Naive thymus-derived CD8-positive, alpha-beta T cell (primary cell): ENCODE measurements at places on chromosomes 3 and 15.

DNA sequence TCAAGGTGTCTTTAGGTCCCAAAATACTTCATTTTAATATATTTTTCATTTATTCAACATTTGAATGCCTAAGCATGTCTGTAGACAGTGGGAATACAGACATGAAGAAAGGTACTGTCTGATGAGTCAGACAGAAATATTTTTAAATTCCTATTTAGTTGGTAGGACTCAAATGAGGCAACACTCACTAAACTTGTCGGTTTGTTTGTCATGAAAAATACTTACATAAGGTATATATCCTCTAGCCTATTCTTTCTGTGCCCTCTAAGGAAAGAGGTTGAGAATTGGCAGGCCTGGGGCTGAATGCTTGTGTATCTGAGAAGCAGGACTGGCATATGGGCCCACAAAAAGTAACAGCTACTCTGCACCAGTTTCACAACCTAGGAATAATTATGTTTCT is 423.6 kb upstream of the MDFIC2 start:
- no peak for DNase-seq

DNA sequence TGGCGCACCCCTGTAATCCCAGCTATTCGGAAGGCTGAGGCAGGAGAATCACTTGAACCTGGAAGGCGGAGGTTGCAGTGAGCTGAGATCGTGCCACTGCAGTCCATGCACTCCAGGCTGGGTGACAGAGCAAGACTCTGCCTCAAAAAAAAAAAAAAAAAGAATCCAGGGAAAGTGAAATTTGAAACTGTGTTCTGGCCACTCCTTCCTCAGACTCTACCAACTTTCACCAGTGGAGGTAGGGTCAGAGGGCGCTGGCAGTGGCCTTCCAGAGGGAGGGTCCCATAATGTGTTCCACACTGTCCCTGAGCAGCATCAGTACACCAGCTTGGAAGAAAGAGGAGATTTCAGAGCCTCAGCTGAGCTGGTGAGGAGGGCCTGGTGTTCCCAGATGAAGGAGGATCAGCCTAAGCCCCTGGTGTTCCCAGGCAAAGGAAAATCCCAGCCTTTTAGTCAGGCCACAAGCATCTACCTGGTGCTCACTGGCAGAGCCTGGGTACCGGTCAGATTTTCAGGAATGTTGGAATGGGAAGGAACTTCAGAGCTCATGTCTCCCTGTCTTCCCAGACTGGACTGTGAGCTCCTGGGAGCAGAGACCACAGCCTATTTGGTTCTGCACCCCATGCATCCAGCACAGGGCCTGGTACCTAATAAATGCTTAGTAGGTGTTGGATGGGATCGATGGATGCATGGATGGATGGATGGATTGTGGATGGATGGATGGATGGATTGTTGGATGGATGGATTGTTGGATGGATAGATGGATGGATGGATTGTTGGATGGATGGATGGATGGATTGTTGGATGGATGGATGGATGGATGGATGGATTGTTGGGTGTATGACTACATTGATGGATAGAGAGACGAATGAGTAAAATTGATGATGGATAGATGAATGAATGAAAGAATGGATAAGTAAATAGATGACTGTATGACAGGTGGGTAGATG is 117.9 kb downstream of the CORO2B start:
- no peak for DNase-seq

- no peak for DNase-seq
These were observed 56.1 kb upstream of the GALNT15 start for GRCh38 chr3:16118396-16118795.

- no peak for DNase-seq
These were observed 78.3 kb downstream of the RSL24D1 start for GRCh38 chr15:55118344-55118870.

DNA sequence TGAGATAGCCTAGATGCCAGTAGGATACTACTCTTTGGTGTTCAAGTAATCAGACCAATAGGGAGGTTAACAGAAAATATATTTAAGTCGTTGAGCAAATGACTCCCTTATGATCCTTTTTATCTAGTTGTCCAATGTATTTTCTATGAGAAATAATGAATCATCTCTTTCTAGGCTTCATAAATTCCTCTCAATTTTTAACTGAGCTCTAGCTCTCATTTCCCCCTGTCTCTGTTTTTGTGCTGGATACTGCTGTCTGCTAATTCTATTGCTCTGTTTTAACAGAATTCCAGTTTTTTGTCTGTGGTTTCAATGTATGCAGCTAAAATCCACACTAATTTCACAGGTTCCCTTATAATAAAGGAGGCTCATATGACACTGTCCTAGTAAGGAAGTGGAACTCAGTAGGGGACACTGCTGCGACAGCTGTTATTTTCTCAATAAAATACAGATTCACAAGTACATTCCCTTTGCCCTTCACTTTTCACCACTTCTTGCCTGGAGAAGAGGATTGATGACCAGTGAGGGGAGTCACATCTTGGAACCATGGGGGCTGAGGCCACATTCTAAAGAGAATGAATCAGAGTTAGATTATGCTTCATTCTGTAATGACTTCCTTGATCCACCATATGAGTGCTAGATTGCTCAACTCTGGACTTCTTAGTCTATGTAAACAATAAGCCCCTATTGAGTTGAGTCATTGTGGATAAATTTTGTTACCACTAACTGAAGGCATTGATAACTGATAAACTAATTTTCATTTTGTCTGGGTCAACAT is 558.7 kb upstream of the KCNMB2 start:
- no peak for DNase-seq

GRCh38 chr3:96813820-96814650 is at the start of gene EPHA6:
TSS of gene EPHA6 (plus strand) at chr3:96814594.
- DNase-seq = no peak

GRCh38 chr3:143291836-143292447 is 172.4 kb downstream of the CHST2 start:
- no peak for DNase-seq
